ENCODE measurements at places on chromosomes 12 and 14. TPM values are rescaled to one million over a fixed set of nuclear protein-coding genes. Genes with fewer than 3 reads are reported as not detected.

DNA sequence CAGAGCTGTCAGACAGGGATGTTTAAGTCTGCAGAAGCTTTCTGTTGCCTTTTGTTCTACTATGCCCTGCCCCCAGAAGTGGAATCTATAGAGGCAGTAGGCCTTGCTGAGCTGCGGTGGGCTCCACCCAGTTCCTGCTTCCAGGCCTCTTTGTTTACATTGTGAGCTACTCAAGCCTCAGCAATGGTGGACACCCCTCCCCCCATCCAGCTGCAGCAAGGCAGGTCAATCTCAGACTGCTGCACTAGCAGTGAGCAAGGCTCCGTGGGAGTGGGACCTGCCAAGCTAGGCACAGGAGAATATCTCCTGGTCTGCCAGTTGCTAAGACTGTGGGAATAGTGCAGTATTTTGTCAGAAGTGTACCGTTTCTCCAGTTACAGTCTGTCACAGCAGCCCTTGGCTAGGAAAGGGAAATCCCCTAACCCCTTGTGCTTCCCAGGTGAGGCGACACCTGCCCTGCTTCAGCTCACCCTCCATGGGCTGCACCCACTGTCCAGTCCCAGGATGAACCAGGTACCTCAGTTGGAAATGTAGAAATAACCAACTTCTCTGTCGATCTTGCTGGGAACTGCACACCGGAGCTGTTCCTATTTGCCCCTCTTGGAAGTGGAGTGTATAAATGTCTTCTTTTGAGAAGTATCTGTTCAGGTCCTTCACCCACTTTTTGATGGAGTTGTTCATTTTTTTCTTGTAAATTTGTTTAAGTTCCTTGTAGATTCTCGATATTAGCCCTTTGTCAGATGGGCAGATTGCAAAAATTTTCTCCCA, 213.5 kb upstream of the SLC38A2 start:
- DNase-seq, result peak; percentile 73

GRCh38 chr14:95961481-95961880, 77.7 kb upstream of the C14orf132 start:
- no peak for DNase-seq

The NDUFA9 gene
- 138 TPM for polyA plus RNA-seq

GRCh38 chr14:23126548-23127278, 7.7 kb upstream of the CEBPE start:
- DNase-seq, result no peak

GRCh38 chr12:54389134-54389508, 4.6 kb upstream of the ZNF385A start:
- DNase-seq, result no peak

- DNase-seq, result no peak
Measured at GRCh38 chr14:91953170-91953985, 5.9 kb upstream of the FBLN5 start.

DNA sequence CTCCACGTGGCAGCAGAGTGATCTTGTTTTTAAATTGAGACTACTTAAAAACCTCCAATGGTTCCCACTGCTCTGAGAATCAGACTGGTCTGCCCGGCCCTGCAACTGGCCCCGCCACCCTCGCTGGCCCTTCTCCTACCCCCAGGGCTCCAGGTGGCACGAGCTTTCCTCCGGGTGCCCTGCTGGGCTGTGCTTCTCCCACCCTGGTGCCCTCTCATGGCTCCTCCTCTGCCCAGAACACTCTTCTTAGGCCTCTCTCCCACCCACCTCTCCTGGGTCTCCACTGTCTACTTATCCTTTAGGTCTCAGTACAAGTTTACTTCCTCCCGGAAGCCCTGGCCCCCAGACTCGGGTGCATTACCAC, 26.5 kb downstream of the CCDC92 start:
- no peak for DNase-seq

The ZFHX2 gene
- polyA plus RNA-seq, result 1.5 TPM

DNA sequence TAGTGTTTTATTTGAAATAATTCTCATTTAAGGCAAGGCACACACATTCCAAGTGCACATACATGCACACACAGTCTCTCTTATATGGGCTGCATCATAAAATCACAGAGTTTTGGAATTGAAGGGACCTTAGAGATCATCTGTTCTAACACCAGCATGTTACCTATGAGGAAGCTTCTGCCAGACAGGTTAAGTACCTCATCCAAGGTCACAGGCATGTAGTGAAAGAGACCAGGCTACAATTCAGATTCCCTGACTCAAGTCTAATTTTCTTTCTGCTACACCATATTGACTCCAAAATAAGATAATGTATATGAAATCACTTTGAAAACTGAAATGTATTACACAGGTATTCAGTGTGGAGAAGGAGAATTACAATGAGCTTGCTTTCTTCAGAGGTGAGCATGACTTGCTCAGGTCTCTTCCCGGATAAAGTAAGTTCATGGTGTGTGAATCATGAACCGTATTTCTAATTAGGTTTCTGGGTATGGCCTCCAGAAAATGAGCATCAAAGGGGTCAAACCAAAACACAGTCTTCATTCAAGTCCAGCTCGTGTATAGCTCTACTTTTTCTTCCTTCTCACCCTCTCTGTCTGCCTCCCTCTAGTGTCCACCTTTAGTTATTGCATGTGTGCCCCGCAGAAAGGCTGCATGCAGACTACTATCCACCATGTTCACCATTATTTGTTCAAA, 411.9 kb downstream of the FUT8 start:
- peak; percentile 85 for DNase-seq

DNA sequence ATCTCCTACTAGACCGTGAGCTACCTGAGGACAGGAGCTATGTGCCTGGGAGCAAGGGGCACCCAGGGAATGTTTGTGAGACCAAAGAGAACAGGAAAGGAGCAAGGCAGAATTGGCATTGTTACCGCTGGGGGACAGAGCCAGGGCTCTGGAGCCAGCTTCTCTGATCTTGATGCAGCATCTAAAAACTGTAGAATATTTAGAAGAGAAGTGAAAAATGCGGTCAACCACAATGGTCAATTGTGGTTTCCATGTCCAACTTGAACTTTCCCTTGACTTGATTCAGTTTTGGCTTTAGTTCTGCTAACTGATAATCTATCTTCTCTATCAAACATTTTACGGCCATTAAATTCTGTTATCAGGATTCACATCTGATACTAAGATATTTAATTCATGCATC, 201.2 kb downstream of the ANO4 start:
- no peak for DNase-seq

DNA sequence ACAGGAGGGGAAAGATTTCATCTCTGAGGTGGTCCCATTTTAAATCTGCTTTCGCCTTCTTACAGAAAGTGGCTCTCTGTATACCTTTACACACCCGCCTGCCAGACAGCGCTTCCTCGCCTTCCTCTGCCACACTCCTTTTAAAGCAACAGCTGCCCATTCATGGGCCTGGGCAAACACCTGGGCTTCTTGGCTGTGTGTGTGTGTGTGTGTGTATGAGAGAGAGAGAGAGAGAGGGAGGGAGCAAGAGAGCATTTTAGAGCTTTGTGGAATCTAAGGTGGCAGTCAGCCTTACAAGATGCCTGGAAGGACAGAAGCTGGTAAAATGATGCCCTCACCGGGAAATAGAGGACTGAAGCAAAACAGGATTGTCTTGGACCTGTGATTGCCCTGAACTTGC, 20.0 kb downstream of the PTHLH start:
- no peak for DNase-seq

DNA sequence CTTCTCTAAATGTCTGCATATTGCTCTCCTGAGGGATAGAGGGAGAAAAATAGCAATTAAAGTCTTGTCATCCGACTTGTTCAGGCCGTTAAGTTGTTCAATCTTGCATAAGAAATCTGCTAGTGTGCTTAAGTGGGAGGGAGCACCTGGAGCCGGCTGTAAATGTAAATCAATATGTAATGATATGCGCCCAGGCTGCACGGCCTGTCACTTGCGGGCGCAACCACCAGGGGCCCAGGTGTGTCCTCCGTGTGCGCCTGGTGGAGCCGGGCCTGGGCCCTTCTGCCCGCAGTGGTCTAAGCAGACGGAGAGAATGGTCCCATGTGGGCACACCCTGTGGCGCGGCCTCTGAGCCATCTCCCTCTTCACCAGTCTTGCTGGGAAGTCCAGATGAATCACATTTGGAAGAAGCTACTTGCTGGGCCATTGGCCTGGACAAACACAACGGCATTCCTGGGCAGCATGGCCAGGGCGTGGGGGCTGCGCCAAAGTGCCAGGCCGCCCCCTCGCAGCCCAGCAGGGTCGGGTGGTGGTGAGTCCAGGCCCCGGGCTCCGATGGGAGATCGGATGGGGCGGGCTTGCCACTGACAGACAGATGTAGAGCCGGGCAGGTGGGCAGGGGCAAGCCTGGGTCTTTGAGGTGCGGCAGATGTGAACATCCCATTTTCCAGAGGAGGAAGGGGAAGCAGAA, 193.3 kb upstream of the C14orf180 start:
- DNase-seq, result no peak

- no peak for DNase-seq
Measured at GRCh38 chr14:97517566-97518234, 720.5 kb downstream of the VRK1 start.

- no peak for DNase-seq
Measured at GRCh38 chr12:41225179-41225578, 37.1 kb downstream of the PDZRN4 start.

- DNase-seq, result no peak
Measured at GRCh38 chr12:57839996-57840395, 6.5 kb downstream of the CTDSP2 start.

GRCh38 chr14:39232554-39233415, 930 bp upstream of the MIA2 start:
- DNase-seq, result peak; percentile 30

The DAO gene
- polyA plus RNA-seq, result 0.41 TPM

GRCh38 chr12:52082988-52083637, 3.6 kb downstream of the SMIM41 start:
- DNase-seq, result peak; percentile 71

- no peak for DNase-seq
Measured at GRCh38 chr14:93976477-93977057, at the start of gene ASB2. ASB2 (minus strand) TSS chr14:93976570; CDS start chr14:93964539, 12,031 bp downstream.

- DNase-seq, result no peak
Measured at GRCh38 chr14:34782031-34782430, 67.6 kb upstream of the CFL2 start.

DNA sequence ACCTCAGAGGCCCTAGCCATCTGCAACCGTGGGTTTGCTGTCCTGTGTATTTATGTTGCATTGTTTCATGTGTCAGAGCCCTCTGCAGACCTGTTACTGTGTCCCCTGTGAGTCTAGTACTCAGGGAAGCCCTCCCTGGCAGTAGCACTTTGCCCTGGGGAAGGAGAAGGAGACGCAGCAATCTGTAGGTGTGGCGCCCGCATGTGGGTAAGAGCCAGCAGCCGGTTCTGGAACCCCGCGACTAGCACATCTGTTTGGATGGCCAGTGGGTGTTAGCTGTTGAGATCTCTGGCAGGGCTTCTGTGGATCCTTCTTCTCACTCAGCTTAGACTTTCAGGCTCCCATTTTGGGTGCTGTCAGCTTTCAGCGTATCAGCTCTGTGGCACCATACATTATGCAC, 57.0 kb downstream of the TECPR2 start:
- no peak for DNase-seq

- DNase-seq, result no peak
Measured at GRCh38 chr12:78746001-78746400, 118.6 kb upstream of the SYT1 start.

DNA sequence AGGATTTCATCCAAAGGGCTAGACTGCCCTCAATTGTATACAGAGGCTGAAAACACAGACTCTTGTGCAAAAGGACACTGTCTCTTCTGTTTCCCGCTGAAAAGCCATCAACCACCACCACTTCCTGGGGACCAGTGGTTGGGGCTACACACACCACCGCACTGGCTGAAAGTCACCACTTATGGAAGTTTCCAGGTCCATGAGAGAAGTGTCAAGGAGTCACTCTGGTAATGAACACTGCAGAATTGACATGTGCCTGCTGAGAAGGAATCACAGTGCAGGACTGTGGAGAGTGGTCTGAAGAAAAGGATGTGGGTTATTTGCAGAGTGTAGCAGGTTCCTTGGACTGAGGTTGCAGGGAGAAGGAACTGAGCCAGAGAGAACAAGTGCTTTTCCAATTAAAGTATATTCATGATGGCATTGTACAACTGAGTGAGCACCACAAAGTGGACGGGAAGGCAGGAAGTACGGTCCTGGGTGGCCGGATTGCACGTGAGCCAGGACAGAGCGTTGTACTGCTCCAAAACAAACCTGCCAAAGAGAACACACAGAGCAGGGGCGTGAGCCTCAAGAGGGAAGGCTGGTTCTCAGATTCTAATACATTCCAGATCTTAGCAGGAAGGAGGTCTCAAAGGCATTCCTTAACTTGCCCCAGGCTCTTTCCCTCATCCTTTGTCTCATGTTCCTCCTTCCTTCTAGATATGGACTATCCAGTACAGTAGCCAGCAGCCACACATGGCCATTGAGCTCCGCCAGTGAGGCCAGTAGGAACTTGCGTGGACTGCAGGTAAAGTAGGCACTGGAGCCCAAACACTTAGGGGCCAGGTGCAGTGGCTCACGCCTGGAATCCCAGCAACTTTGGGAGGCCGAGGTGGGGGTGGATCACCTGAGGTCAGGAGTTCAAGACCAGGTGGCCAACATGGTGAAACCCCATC, 316.4 kb downstream of the MED13L start:
- DNase-seq, result no peak

The GRIN2B gene
- 0.75 TPM for polyA plus RNA-seq

GRCh38 chr12:94620621-94621020, 29.7 kb downstream of the TMCC3 start:
- DNase-seq, result no peak

GRCh38 chr14:45698462-45699134, 445.6 kb upstream of the MIS18BP1 start:
- DNase-seq, result peak; percentile 60

GRCh38 chr14:99968191-99968920, 96.9 kb upstream of the EVL start:
- no peak for DNase-seq

The AQP6 gene
- not detected for polyA plus RNA-seq

The EPYC gene
- polyA plus RNA-seq, result 0.40 TPM

DNA sequence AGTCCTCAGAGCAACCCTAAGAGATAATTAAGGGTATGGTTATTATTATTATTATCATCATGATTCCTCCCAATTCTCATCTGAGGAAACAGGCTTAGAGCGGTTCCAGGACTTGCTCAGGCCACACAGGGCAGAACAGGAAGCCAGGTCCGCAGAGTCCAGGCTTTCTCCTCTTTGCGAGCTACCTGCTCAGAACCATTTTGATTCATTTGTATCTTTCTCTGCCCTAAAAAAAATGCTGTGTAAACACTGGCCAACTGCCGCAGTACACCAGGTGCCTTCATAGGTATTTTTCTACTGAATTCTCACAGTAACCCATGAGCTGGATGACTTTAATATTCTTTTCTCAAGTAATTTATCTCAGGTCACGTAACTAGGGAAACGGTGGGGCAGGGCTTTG, 45.3 kb downstream of the ST8SIA1 start:
- no peak for DNase-seq
